ENCODE measurements at places on chromosomes 3 and 15. TPM values are rescaled to one million over a fixed set of nuclear protein-coding genes. Genes with fewer than 3 reads are reported as not detected.

Gene COX5A
- total RNA-seq = 130 TPM

Gene GOLGA8T
- not detected for total RNA-seq

Gene MITF
- 35.3 TPM for total RNA-seq

Gene BTLA
- not detected for total RNA-seq

Gene TICRR
- 0.76 TPM for total RNA-seq

Gene SI
- 0.08 TPM for total RNA-seq

Gene C3orf62
- 5.9 TPM for total RNA-seq

Gene PCOLCE2
- 3.2 TPM for total RNA-seq
